ENCODE measurements at places on chromosomes 13 and 19.

DNA sequence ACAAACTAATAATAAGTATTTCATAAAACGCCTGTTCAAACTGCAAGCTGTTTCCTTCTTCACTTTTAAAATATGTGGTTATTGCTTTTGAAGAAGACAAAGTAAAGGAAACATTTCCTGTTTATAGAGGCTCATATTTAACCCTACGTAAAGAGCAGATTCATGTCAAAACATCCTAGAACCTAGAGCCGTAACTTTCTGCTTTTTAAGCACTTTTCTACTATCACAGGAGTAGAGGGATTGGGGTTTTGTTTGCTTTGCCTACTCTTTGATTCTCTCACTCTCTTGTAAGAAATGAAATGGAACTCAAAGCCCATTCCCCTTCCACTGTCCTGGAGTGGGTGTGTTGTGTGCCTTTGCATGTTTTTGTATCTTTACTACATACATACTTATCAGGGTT, 54.0 kb upstream of the GPR183 start:
- DNase-seq, result no peak

DNA sequence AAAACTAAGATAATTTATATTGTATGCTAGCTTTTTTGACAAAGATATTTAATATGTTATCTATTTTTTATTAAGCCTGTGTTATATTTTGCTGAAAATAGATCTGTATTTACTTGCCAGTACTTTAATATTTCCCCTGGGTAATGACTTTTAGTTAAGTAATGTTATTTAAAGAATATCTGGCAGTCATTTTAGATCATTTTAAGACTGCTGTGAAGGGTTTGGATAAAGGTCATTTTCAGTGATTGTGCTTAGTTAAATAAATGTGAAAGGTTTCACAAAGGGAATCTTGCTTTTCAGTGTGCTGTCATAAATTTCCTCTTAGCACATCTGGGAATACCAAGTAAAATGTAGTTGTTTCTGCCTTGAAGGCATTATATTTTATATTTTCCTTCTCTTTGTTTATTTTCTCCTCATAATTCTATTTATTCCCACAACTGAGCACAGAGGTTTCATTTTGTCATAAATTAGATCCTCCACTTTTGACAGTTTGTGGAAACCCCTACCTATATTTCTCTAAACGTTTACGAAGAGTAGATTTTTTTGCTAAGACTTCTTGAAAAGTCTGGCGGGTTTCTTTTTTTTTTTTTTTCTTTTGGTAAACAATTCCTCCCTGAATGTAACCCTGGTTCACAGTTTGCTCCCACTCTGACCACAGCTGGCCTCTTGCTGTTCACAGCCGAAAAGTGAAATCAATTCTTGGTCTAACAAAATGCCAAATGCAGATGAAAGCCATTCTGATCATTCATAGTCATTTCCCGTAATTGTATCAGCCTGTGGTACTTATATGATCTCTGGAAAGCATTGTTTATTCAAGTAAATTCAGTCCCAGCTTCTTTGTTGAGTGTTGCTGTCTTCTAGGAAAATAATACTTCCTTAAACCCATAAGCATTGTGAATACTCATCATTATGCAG, 87.8 kb downstream of the MAB21L1 start:
- DNase-seq, result no peak

GRCh38 chr13:112531263-112531794, 56.6 kb downstream of the TUBGCP3 start:
- DNase-seq, result no peak

- peak; percentile 94 for DNase-seq
Observed at GRCh38 chr19:38004521-38005223, 97.7 kb downstream of the SIPA1L3 start.

DNA sequence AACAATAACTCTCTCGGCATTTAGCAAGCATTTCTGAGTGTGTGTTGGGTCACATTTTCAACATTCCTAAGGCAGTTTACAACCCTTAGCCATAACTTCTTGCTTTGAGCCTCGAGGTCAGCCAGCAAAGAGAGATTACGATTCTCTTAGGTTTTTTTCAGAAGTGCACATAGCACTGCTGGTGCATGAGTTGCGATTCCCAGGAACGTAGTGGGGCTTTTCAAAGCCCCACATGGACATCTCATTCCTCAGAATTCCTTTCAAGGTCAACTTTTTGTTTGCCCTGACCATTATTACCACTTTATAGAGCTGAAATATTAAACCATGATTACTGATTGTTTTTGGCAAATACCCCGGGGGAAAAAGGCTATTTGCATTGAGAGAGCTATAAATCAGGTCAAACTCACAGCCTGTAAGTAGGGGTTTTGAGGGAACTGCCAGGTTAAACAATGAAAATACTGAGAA, 705.3 kb downstream of the GPC5 start:
- DNase-seq, result peak; percentile 17

- no peak for DNase-seq
Observed at GRCh38 chr13:45142440-45143345, 22.4 kb downstream of the GTF2F2 start.

- DNase-seq, result peak; percentile 77
Observed at GRCh38 chr19:3881272-3882040, 971 bp downstream of the ATCAY start.

GRCh38 chr13:109761695-109762094, 24.7 kb downstream of the IRS2 start:
- DNase-seq, result no peak

GRCh38 chr19:13210339-13210775, 60.1 kb downstream of the IER2 start:
- DNase-seq, result no peak
